Stimulated activated CD8-positive, alpha-beta memory T cell treated with anti-CD3 and anti-CD28 coated beads, Interleukin-4, amount 100 ng/mL, for 4 hours (primary cell): ENCODE measurements at places on chromosomes 5 and 9.

DNA sequence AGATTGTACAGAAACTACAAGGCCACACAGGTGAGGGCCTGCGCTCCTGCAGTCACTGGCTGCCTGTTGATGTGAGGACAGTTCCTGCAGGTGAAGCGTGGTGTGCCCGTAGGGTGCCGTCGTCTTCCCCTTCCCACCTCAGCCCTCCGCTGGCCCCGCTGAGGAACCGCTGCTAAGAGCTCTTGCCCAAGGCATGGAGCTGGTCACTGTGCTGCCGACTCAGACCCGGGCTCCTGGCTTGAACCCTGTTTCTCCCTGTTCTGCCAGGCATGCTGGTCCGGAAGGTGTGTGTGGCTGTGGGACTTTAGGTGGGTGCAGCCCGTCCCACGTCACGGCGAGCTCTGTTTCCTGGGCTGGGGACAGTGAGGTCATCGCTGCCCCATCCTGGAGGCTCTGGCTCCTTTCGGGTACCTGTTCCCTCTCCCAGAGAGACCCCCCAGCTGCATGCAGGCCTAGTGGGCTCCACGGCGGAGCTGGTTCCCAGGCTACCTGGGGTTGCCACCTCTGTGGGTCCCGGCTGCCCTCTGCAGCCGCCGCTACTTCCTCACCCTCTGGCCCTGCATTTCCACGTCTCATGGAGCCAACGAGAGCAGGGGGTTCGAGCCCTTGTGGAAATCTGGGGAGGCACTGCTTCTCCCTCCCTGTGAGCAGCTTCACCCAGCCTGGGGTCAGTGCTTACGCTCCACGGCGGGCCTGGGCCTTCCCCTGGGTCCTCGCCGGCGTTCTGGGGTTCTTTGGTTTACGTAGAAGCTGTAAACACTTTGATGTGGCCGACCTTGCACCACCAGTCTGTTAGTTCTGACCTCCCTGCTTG is 7.6 kb downstream of the RNU6ATAC start:
- DNase-seq, result no peak

- no peak for DNase-seq
These were observed 94.8 kb upstream of the CDKN2B start for GRCh38 chr9:22103685-22104575.

- no peak for DNase-seq
These were observed 164.9 kb downstream of the PBX3 start for GRCh38 chr9:125911861-125912644.

DNA sequence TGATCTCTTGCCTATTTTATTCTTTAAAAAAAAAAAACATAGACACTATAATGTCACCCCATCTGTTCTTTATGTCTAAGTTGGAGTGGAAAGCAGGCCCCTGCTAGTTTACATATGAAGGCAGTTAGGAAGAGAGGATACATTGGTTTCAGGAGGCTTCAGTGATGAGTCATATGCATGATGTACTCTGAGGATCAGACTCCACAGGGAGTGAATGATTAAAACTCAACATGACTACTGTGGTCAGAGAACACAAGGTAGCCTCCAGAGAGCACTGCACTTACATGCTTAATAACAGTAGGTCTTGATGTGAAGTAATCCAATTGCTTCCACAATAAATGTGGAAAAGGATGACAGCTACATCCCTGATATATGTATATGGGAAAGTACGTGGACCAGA is 22.7 kb upstream of the FSTL4 start:
- DNase-seq, result no peak

- no peak for DNase-seq
These were observed 584 bp downstream of the LMAN2 start for GRCh38 chr5:177350776-177351391.

DNA sequence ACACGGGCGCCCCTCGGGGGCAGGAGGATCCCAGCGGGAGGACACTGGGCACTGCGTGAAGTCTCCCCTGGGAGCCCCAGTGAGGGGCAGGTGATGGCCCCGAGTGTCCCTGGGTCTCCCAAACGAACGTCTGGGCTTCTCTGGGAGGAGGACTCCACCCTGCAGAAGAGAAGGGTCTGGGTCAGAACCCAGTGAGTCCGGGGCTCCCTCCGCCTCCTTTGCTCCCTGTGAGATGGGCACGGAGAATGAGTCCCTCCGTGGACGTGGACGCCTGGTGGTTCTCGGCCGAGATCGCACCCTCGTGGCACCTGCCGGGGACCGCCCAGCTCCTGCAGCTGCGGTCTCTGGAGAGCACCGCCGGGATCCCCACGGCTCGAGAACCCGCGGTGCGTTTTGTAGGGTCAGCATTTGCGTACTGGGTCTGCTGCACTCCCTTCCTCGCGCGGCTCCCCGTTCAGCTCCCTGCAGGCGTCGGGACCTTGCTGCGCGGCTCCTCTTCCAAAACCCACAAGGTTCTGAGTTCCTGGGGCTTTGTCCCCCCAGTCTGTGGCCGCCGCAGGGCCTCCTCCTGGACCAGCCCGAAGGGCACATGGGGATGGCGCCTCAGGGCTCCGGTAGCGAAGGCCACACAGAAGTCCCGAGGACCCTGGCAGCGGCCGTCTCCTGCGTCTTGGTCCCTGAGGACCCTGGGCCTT is 10.2 kb upstream of the CEP72 start:
- DNase-seq, result no peak

DNA sequence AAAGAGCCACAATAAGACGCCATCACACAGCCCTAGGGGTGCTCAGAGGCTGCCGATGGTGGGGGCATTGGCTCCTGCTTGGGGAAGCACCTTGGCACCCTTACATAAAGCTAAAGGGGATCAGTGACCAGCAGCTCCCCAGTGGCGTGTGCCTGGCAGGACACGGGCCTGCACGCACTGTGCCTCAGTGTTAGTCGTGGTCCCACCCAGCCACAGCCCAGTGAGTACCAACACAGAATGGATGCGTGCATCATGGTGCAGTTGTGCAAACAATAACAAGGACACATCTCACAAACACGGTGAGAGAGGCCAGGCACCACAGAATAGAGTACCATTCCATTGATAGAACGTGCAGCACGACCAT is 103.2 kb downstream of the WNK2 start:
- DNase-seq, result no peak

GRCh38 chr5:124689653-124690052 is 56.8 kb downstream of the ZNF608 start:
- DNase-seq, result no peak

DNA sequence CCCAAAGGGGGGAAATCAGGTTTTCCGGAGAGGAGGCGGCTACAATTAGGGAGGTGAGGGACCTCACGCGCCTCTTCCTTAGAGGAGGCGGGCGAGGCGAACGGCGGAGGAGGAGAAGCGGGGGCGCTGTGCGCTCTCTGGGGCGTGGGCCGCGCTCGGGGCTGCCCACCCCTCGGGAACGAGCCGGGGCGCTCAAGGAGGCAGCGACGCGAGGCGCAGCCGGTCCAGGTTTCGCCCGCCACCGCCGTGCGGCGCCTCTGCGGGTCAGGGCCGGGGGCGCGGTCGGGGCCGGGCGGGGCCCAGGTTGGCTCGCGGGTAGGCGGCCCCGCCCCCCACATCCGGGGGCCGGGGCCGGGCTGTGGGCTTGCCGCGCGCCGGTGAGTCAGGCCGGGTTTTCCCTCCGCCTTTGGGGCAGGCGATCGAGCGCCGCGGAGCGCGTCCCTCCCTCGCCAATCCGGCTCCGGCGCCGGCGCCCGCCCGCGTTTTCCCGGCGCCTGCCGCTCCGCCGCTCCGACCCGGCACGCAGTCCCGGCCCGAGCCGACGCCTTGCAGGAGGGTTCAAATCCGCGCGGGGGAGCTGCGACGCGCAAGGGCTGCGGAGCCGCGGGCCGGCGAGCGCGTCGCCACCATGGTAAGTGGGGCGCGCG is at the start of gene N4BP3:
N4BP3 (plus strand) TSS at position 392 of the 647 bp plus-strand sequence. CDS start 6,052 bp downstream, outside the sequence.
- DNase-seq, result peak; percentile 74

GRCh38 chr9:97487861-97488260 is 13.6 kb upstream of the TMOD1 start:
- no peak for DNase-seq

DNA sequence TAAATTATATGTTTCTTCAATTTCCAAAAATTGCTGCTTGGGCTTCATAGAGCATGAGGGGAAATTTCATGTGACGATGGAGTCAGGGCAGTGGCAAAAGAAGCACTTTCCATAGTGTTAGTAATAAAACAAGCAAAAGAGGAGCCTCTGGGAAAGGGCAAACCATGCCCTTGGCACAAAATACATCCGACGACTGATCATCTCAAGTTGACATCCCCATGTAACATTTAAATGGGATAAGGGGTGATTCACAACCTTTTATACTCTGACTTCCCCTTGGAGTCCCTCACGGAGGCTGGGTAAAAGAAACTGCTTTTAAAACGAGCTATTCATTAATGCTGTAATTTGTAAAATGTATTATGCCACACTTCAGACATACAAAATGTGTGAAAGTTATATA is 161.4 kb upstream of the DMRT1 start:
- DNase-seq, result no peak
